Activated naive CD4-positive, alpha-beta T cell treated with anti-CD3 and anti-CD28 coated beads, Interleukin-2, amount 10 ng/mL, durations not matched to agents 7 days and 5 days (primary cell): ENCODE measurements at places on chromosomes 5 and 9.

DNA sequence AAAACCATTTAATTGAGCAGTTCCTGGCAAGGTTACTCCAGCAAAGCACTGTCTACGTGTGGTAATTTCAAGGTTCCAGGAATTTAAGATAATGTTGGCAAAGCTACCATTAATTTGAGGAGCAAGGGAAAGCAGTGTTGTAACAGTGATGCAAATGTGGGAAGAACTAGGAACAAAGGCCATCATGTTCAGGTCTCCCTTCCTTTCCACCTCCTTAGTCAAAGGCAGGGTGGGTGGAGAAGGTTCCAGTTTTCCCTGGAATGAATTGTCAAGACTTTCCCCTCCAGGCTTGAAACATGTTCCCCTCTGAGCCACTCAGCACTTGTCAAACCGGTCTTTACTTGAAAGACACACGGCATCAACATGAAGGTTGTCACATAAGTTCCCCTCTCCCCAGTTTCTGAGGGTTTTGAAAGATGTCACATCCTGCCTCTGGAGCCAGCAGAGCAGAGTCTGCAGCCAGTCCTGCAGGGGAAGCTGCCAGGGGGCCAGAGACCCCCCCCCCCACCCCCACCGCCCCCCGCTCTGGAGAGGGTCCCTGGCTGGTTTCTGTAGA, 226.0 kb downstream of the GAS1 start:
- no peak for DNase-seq

GRCh38 chr9:128479262-128479661, 23.5 kb downstream of the ODF2 start:
- no peak for DNase-seq

- DNase-seq, result no peak
Observed at GRCh38 chr9:37471942-37472684, 6.9 kb upstream of the ZBTB5 start.

- DNase-seq, result no peak
Observed at GRCh38 chr5:124172389-124173003, 573.9 kb downstream of the ZNF608 start.
